ENCODE measurements at places on chromosomes 7 and 10.
A peak's percentile ranks its signal among the peaks of the same experiment; 100 is the strongest.

DNA sequence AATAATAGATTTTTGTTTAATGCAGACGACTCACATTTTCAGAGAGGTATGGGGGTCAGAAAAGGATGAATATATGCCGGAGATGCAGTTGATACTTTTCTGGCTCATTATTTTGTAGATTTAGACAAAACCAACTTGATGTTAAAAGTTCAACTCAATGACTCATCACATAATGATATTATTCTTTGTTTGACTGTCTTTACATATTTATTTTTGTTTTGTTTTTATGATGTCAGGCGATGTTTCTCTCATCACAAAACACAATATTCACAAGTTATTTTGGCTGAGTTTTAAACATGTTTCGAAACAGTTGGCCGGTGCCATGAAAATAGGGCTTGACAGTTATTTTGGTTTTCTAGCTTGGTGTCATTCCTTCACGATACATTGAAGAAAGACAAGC, 1.3 kb downstream of the GJD4 start:
- no peak for DNase-seq

GRCh38 chr10:100612601-100613595, 77.2 kb downstream of the HIF1AN start:
- no peak for DNase-seq

DNA sequence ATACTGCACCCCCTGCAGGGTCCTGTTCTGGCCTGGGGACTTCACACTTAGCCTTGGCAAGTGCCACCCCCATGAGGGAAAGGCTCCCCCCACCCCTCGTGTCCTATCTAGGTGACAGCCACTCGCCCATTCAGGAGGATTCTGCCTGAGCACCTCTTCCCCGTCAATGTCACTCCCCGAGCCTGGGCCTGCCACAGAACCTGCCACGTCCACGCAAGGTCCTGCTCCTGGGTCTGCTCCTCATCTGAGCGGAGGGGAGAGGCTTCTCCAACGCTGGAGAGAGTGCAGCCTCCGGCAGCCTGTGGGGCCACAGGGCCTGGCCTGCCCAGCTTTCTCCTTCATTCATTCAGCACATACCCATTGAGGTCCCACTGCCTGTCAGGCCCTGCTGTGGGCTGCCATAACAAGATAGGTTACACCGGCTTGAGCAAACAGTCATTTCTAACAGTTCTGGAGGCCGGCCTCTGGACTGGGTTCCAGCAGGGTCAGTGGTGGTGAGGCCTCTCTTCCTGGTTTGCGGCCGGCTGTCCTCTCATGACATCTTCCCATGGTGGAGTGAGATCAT, 92.0 kb upstream of the RET start:
- DNase-seq: no peak

GRCh38 chr7:75639071-75639885, 99.5 kb downstream of the HIP1 start:
- DNase-seq: peak; percentile 31

Measured in activated CD8-positive, alpha-beta T cell treated with anti-CD3 and anti-CD28 coated beads for 36 hours (primary cell).